ENCODE measurements at places on chromosomes 2 and 18. TPM values are rescaled to one million over a fixed set of nuclear protein-coding genes. Genes with fewer than 3 reads are reported as not detected.

DNA sequence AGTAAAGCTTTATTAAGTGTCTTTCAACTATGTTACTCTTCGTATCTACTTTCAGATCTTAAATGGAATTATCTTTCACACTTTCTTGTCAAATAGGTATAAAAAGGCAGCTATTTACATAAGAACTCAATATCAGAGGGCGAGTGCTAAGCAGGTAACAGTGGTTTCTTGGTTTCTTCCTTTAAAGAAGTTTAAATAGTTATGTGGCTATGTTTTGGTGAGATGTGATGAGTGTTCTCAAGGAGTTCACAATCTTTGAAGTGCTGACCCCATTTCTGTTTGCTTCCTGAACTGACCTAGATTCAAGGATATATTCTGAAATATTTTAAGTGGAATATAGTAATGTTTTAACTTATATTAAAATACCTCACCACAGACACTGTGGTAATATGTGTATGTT is 161.9 kb downstream of the DPP4 start:
- DNase-seq = no peak

- DNase-seq = no peak
Observed at GRCh38 chr2:38421274-38422056, 44.4 kb upstream of the ATL2 start.

The CYP27C1 gene
- total RNA-seq = 0.59 TPM

GRCh38 chr2:168727904-168728470 is 74.5 kb upstream of the NOSTRIN start:
- no peak for DNase-seq

The FBXO36 gene
- 10.2 TPM for total RNA-seq
